ENCODE measurements at places on chromosomes 1 and 21.

GRCh38 chr1:223204424-223204823, 61.4 kb upstream of the TLR5 start:
- DNase-seq: no peak

- no peak for DNase-seq
Observed at GRCh38 chr1:182829285-182829932, 9.7 kb upstream of the DHX9 start.

GRCh38 chr1:168480997-168481396, 62.8 kb downstream of the XCL2 start:
- DNase-seq: no peak

- no peak for DNase-seq
Observed at GRCh38 chr1:92362970-92363369, 64.1 kb downstream of the RPAP2 start.

DNA sequence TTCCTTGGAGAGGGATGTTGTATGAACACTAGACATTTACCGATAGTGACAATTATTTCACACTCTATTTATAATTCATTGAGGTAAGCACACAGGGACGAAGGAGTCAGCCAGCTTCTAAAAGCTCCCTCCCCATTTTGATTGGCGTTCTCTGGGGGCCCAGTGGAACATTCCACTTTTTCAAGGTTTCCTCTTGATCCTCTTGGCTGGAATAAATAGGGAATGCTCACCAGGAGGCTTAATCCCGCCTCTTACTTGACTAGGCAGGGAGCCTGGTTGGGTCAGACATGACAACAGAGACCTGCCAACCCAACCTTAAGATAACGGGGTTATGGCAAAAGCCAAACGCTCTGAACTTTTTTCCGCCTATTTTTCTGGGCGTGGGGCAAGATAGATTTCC, 974 bp downstream of the ACTN2 start:
- no peak for DNase-seq

- DNase-seq: no peak
Observed at GRCh38 chr1:200364831-200365230, 45.0 kb downstream of the ZNF281 start.

GRCh38 chr1:51506537-51506936, 12.5 kb downstream of the EPS15 start:
- DNase-seq: no peak

GRCh38 chr1:61329556-61329955, 247.2 kb downstream of the NFIA start:
- no peak for DNase-seq

DNA sequence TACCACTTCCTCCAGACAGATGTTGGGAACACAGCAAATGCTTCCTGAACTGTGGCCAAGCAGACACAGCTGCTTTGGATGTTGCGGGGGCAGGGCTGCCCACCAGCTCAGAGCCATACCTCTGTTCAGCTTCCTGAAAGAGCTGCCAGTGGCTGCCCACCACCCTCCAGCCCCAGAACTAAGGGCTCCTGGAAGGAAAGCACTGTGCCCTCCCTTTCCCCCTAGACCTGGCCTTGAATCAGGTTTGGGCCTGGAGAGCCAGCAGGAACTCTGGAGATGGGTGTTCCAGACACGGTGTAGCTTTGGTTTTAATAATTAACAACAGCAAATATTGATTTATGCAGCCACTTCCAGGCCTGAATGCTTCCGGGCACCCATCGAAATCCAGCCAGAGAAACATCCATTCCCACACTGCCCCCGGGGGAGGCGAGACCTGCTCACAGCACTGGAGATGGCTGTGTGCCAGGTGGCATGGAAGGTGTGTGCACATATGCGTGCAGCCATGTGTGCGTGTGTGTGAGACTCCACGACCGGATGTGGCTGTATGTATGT, 45.7 kb downstream of the RAP1GAP start:
- DNase-seq: no peak

GRCh38 chr1:212106286-212106792, 70.8 kb downstream of the DTL start:
- no peak for DNase-seq

DNA sequence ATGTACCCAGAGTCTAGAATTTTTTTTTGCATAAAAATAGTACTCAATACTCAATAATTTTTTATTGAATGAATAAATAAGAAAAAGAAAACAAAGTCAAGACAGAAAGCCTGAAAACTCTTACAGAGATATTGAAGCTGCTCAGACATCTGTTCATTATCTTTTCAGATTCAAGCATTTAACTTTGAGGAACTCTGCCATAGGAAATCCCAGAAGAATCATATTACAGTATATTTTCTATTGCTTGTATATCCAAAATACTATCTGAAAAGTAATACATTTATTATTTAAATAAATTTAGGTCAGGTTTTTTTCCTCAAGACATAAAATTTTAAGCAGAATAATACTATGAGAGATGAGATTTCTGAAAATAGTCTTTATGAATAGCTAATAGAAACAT, 755.9 kb upstream of the ADGRL4 start:
- DNase-seq: no peak

DNA sequence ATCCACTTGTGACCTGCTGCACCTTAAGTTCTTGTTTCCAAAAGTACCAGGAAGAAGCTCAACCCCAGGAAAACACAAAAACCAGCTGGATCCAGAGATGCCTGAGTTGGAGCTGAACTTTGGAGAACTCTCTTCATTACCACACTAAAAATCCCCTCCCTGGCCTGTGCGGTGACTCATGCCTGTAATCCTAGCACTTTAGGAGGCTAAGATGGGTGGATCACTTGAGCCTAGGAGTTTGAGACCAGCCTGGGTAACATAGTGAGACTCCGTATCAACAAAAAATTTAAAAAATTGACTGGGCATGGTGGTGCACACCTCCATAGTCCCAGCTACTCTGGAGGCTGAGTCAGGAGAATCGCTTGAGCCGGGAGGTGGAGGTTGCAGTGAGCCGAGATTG, 6.2 kb downstream of the MAP1LC3C start:
- DNase-seq: no peak

- no peak for DNase-seq
Observed at GRCh38 chr21:34186109-34186719, 112.8 kb downstream of the MRPS6 start.

DNA sequence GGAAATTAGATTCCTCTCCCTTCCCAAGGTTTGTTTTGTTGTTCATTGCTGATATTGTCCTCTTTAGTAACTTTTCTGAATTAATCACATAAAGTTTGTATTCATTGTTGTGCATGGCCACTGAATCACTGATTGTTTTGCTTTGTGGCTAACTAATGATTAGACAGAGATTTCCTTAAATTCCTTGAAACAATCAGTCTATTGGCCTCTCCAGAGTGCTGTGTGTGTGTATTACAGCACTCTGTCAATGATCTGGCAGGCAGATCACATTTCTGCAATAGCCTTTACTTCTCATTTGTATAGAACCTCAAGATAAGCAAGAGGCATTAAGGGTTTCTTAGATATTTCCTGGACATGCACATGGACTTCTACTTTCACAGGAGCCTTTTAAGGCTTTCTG, 78.6 kb downstream of the DUSP10 start:
- DNase-seq: no peak

DNA sequence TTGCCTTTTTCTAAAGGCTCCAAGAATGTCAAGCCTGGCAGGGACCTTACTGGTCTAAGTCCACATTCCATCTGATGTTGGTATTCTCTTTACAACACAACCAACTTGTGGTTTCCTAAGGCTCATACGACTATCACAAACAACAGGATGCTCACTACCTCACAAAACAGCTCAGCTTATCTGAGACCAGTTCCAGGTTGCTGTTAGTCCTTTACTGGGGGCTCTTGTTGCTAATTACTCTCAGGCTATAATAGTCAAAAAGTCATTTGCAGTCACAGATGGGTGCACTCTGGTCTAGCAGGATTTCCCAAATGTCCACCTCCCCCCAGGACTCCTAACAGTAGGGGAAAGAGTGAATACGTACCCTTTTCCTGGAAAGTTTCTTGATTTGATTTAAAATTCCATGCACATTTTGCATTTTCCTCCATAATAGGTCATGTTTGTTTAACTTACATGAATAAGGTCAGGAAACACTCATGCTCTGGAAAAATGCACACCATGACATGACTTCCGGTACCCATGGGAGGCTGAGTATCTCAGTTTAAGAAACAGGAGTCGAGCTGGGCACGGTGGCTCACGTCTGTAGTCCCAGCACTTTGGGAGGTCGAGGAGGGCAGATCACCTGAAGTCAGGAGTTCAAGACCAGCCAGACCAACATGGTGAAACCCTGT, 16.0 kb downstream of the LCK start:
- DNase-seq: no peak

DNA sequence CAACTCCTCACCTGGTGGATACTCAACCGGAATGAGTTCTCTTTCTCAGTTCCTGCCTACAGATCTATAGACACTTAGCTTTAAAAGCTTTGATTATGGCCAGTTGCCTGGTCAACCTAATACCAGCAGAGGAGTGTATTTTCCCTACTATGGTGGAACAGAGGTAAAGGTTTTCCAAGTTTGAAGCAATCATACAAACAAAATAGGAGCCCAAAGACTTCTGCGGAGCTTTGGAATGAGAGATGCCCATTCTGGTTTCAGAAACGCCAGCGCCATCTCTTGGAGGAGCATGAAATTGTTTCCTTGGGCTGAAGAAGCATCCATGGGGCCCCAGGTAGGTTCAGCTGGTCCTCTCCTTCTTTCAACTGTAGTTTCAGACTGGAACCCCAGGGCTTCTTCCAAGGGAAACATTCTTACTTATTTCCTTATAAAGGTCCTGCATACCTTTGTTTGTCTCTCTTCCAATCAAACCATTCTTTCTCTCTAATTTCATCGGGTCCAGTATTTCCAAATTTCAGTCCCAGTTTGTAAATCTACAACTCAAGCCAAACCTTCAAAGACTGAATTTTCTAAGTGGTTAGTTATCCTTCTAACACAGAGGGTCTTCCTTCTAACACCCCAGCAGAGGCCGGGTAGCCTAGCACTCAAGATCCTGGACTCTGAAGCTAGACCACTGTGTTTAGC, 95.9 kb downstream of the KCNJ15 start:
- DNase-seq: no peak

DNA sequence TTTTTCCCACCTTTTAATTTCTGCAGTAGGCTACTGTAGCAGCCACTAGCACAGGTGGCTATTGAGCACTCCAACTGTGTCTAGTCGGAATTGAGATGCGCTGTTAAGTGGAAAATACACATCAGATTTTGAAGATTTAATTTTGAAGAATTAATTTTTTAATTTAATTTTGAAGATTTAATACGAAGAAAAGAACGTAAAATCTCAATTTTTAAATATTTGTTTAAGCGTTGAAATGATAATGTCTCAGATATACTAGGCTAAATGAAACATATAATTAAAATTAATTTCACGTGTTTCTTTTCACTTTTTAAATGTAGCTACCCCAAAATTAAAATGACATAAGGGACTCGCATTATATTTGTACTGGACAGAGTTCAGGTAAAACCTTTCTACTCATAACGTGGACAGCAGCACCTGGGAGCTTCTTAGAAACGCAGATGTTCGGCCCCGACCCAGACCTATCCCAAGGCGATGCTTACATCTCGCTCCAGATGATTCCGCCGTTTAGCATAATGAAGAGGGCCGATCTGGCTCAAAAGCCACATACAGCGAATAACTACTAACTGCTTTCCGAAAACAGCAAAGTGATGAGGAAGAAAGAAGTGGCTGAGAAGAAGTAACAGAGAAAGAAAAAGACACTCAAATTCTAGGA, 717 bp downstream of the CRYZL1 start:
- no peak for DNase-seq

- DNase-seq: no peak
Observed at GRCh38 chr1:6087377-6087772, 41.7 kb downstream of the KCNAB2 start.

DNA sequence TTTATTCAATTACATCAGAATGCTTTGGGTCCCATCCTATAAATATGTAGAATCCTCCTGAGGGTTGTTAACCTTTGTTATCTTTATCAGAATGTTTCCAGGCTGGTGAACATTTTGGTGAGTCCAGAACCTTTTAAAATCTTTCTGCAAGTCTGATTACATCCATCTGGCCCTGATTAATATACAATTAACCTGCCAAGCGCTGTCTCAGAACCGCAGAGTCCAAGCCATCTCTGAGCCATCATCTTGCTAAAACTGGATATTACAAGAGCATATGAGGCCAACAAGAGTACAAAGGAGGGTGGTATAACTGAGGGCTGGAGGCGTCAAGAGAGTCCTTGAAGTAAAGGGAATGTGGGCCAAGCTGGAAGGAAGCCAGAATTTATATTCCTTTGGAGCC, 88.6 kb upstream of the ZC3H11B start:
- no peak for DNase-seq

All from NCI-H1930 (cell line).